Stomach (tissue), 19 donors: ENCODE measurements at places on chromosomes 12 and 14.

- H3K36me3 ChIP-seq, result no peaks in the 10 kb centered on the region
- no peak overlapping the region for H3K27ac ChIP-seq
- no peak for DNase-seq
- H3K27me3 ChIP-seq, result no peaks in the 10 kb centered on the region
- H3K4me3 ChIP-seq, result no peak overlapping the region
Measured at GRCh38 chr12:39037115-39037514, 131.7 kb upstream of the CPNE8 start.

DNA sequence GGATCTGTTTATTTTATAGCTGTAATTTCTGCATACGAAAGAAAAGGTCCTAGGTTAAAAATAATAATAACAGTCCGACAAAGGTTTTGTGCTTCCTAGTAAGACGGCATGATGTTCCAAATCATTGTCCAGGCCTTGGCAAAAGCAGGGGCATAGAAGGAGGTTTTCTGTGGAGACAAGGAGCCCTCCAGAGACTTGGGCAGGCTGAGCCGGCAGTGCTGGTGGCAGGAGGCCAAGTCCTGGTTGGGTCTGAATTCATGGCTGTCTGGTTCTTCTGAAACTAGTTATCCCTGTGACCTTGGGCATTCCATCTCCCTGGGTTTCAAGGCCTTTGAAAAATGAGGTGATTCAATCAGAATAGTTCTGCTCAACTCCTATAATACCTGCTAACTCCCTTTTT is 44.0 kb downstream of the KCNK13 start:
- no peaks in the 10 kb centered on the region for H3K36me3 ChIP-seq
- H3K27me3 ChIP-seq, result no peaks in the 10 kb centered on the region
- H3K27ac ChIP-seq, result no peak overlapping the region
- peak; percentile 16 for DNase-seq
- H3K4me3 ChIP-seq, result no peak overlapping the region

- no peak overlapping the region for H3K27ac ChIP-seq
- H3K4me3 ChIP-seq, result no peak overlapping the region
Measured at GRCh38 chr12:108120863-108121165, 8.3 kb upstream of the WSCD2 start.

DNA sequence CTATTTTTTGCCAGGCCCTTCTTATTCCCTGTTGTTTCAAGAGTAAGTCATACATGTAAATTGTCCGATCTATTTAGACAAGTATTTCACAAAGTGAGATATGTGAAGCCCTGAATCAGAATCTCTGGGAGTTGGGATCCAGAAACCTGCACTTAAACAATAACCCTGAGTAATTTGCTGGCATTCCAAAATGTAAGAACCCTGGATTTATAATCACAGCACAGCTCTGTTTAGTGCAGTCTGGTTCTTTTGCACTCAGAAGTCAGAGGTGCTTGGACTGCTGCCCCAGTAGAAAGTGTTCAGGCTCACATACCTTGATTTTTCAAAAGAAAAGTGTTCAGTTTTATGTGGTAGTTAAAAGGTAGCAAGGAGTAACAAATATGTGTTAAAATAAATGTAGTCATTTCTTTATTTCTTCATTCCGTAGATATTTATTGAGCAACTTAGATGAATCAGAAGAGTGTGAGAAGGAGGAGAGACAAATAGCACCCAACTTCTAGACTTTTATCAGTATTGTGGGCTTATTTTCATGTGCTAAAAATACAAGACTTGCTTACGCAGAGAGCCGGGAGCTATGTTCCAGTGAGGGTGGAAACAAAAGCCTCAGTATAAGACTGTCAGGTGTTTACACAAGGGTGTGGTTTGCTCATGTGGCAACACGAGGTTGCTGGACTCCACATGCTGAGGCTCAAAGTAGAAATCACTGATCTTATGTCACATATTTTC is 70.1 kb downstream of the SYNE2 start:
- H3K4me1 ChIP-seq, result peaks cover 5% of the 10 kb centered on the region
- no peaks in the 10 kb centered on the region for H3K36me3 ChIP-seq
- peak; percentile 75 for DNase-seq
- H3K27me3 ChIP-seq, result no peaks in the 10 kb centered on the region
- no peak overlapping the region for H3K4me3 ChIP-seq

- no peak overlapping the region for H3K4me3 ChIP-seq
- H3K4me1 ChIP-seq, result no peaks in the 10 kb centered on the region
- peak; percentile 59 for DNase-seq
- peaks cover 100% of the 10 kb centered on the region for H3K36me3 ChIP-seq
Measured at GRCh38 chr14:93219103-93219726, 12.2 kb downstream of the UBR7 start.

GRCh38 chr14:44283836-44284235 is 223.2 kb downstream of the FSCB start:
- H3K4me1 ChIP-seq, result no peaks in the 10 kb centered on the region
- no peak overlapping the region for H3K4me3 ChIP-seq
- no peaks in the 10 kb centered on the region for H3K36me3 ChIP-seq
- H3K27ac ChIP-seq, result no peak overlapping the region
- H3K27me3 ChIP-seq, result no peaks in the 10 kb centered on the region
- DNase-seq, result no peak

GRCh38 chr14:80958226-80958625 is 2.8 kb downstream of the TSHR start:
- no peak for DNase-seq
- H3K27me3 ChIP-seq, result peaks cover 20% of the 10 kb centered on the region
- H3K4me1 ChIP-seq, result peaks cover 9% of the 10 kb centered on the region
- H3K27ac ChIP-seq, result no peak overlapping the region

DNA sequence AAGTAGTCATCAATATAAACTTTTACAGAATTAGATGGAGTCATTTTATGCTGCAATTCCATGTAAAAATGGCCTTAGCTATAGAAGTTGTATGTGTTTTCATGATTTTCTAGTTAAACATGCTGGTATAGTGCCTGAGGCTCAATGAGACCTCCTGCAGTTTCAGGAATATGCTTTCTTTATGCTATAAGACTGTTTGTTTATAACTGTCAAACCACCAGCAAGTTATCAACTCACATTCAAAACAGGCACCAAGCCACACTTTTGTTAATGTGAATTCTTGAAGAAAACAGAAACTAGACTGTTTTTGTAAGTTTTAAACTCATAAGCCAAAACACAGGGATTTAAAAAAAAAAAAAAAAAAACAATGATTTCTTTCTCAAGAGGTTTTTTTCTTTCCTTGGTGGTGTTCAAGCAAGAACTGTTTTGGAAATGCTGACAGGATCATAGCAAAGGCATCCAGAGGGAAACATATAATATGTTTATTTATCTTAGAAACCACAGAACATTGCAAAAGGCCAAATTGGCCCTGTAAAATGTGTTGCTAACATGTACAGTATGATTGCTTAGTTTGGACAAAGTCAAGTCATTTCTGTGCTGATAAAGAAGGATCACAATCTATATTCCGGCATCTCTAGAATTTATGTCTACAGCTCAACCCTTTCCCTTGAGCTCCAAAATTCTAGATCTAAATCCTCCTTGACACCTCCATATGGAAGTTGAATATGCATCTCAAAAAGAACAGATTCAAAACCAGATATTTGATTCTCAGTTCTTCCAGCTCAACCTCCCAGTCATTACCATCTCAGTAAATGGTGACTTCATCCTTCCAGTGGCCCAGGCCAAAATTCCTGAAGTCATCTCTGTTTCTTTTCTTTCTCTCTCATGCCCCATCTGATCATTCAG is 29.0 kb upstream of the LUM start:
- H3K4me1 ChIP-seq, result peaks cover 32% of the 10 kb centered on the region
- H3K4me3 ChIP-seq, result no peak overlapping the region
- no peak for DNase-seq
- no peaks in the 10 kb centered on the region for H3K36me3 ChIP-seq
- no peaks in the 10 kb centered on the region for H3K27me3 ChIP-seq

GRCh38 chr12:112005419-112006395 is 7.3 kb downstream of the TMEM116 start:
- H3K27ac ChIP-seq, result peak overlapping the region; percentile 66
- peaks cover 5% of the 10 kb centered on the region for H3K4me1 ChIP-seq
- no peaks in the 10 kb centered on the region for H3K36me3 ChIP-seq
- peak; percentile 67 for DNase-seq
- no peak overlapping the region for H3K4me3 ChIP-seq
- no peaks in the 10 kb centered on the region for H3K27me3 ChIP-seq
